ENCODE measurements at places on chromosomes 5 and 9. TPM values are rescaled to one million over a fixed set of nuclear protein-coding genes. Genes with fewer than 3 reads are reported as not detected.

SLC36A2 gene
- total RNA-seq = not detected

SPINK1 gene
- 0.51 TPM for total RNA-seq

IL9 gene
- not detected for total RNA-seq

MSX2 gene
- total RNA-seq = 11.1 TPM

TAS2R1 gene
- not detected for total RNA-seq

ARSK gene
- total RNA-seq = 6.2 TPM

LYSMD3 gene
- 10.8 TPM for total RNA-seq

TRAF1 gene
- total RNA-seq = 11.6 TPM

LCN12 gene
- total RNA-seq = not detected

NCS1 gene
- 49.6 TPM for total RNA-seq

UNC5A gene
- 0.06 TPM for total RNA-seq

SUSD1 gene
- total RNA-seq = 15.6 TPM

SPATA6L gene
- total RNA-seq = 3.1 TPM

DMRT3 gene
- total RNA-seq = not detected

All from Daoy (cell line).